Naive thymus-derived CD8-positive, alpha-beta T cell (primary cell): ENCODE measurements at places on chromosomes 1 and 21. TPM values are rescaled to one million over a fixed set of nuclear protein-coding genes. Genes with fewer than 3 reads are reported as not detected.

Gene DNAI4
- polyA plus RNA-seq: 0.69 TPM

Gene VCAM1
- not detected for polyA plus RNA-seq

Gene CHIA
- not detected for polyA plus RNA-seq

Gene TMEM269
- polyA plus RNA-seq: not detected

Gene ADAM30
- not detected for polyA plus RNA-seq

Gene PHTF1
- 1.9 TPM for polyA plus RNA-seq

Gene PLEKHG5
- polyA plus RNA-seq: 1.4 TPM

Gene CEP350
- polyA plus RNA-seq: 52.0 TPM

Gene HORMAD1
- not detected for polyA plus RNA-seq

Gene SPRR2E
- not detected for polyA plus RNA-seq

Gene ADAMTS5
- polyA plus RNA-seq: not detected

Gene SIK1
- polyA plus RNA-seq: 1.4 TPM

Gene ATAD3A
- polyA plus RNA-seq: 15.3 TPM

Gene EPHA2
- not detected for polyA plus RNA-seq

Gene PTPN7
- polyA plus RNA-seq: 37.7 TPM

Gene FAM151A
- not detected for polyA plus RNA-seq

Gene KRTAP21-2
- not detected for polyA plus RNA-seq

Gene NR5A2
- not detected for polyA plus RNA-seq

Gene NPHS2
- polyA plus RNA-seq: not detected

Gene SERTAD4
- polyA plus RNA-seq: not detected

Gene KCNA3
- polyA plus RNA-seq: 66.4 TPM
